IPS-NIHi11 (cell line): ENCODE measurements at places on chromosomes 13 and 19.

- no peak for DNase-seq
These were observed 928.5 kb upstream of the SLITRK1 start for GRCh38 chr13:84810781-84811180.

DNA sequence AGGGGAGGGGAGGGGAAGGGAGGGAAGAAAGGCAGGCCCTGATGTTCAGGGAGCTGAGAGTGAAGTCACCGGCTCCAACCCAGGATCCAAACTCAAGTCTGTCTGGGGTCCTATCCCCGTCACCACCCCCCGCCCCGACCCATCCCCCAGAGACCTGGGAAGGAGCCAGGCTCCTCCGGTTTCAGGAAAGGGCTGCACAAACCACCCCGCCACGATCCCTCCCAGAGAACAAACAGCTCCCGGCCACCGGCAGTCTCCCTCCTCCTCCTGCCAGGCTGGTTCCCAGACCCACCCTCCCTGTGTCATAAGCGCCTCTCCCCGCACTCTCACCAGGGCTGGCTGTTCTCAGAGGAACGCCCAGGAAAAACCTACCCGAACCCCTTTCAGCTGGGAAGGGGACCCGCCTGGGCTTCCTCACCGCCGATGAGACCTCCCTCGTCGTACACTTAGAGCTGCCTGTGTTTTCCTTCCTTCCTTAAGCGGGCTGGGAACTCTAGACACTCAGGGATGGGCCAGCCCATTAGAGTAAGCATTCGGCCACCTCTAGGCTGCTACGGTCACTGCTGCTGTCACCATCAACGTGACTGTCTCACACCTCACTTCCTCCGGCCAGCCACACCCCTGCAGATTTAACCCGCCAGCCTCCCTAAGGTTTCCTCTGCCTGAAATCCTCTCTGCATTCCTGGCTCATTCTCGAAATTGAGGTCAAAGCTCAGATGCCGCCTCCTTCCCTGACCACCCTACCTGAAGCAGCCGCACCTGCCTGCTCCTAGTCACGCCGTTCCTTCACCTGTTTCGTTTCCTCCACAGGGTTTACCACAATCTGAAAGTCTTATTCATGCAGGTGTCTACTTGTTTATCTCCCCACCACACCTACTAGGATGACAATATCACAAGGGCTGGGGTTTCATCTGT, 6.3 kb upstream of the RDH13 start:
- peak; percentile 53 for DNase-seq

DNA sequence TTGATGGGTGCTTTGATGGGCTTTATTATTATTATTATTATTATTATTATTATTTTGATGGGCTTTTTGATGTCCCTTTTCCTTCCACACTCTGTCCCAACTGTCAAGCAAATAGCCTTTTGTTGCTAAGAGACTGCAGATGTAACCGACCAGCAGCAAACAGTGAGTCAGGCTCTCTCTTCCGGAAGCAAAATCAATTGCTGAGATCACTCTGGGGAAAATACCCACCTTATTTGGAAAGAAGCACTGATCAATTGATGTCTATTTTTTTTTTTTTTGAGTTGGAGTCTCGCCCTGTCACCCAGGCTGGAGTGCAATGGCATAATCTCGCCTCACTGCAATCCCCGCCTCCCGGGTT, 2.9 kb downstream of the LDLR start:
- no peak for DNase-seq

DNA sequence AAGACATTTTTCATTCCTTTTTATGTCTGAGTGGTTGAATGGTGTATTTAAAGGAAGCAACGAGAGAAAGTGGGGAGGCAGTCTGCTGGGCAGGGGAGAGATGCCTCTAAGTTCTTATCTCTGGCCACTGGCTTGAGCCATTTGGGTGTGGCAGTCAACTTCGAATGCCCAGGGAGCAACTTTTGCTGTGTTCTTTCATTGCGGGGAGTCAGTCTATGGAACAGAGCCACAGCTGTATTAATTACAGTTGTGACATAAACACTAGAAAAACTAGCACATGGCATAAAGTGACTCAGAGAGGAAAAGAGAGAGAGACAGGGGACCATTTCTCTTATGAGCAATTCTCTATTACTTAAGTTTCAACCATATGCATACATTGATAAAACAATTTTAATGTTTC, 40.4 kb upstream of the PDCD5 start:
- no peak for DNase-seq

DNA sequence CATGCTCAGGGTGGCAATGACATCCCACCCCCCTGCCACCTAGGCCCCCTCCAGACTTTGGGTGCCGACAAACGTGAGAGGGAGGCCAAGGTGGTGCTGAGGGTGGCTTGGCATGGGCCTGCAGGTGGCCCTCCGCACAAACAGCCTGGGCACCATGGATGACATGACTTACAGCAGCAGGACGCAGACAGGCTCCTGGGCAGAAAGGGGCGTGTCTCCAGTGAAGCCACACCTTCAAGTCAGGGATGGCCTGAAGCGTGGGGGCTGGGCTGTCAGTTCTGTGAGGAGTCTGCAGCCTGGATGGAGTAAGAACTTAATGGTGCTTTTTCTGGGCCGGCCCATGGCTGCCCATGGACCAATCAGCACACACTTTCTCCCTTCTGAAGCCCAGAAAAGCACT, 25.3 kb downstream of the POMP start:
- DNase-seq: peak; percentile 68

- no peak for DNase-seq
These were observed 1387.8 kb upstream of the ATXN8OS start for GRCh38 chr13:68719815-68720214.

DNA sequence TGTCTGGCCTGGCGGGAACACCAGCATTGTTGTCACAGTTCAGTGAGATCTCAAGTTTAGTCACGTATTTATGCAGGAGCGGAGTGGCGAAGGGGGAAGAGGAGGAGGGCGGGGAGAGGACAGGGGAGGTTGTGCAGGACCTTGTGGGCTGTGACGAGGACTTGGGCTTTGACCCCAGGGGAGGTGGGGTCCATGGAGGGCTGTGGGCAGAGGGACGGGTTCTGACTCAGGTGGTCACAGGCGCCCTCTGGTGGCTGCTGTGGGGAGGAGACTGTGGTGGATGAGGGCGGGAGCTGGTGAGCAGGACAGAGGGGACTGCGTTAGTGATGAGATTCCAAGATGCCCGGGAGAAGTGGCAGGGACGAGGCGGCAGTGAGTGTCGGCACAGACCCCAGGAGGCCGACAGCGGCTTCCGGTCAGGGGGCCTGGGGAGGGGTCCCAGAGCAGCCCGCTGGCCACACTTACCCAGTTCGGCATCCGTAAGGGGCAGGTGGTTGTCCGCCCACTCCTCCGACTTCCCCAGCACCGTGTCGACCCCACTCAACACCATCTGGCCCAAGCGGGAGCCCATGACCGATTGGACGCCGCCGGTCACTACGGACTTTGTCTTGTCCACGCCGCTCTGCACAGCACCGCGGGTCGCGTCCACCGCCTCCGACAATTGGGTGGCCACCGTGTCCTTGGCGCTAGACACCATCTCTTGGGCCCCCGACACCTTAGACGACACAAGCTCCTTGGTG, 15.7 kb downstream of the PLIN3 start:
- peak; percentile 92 for DNase-seq

DNA sequence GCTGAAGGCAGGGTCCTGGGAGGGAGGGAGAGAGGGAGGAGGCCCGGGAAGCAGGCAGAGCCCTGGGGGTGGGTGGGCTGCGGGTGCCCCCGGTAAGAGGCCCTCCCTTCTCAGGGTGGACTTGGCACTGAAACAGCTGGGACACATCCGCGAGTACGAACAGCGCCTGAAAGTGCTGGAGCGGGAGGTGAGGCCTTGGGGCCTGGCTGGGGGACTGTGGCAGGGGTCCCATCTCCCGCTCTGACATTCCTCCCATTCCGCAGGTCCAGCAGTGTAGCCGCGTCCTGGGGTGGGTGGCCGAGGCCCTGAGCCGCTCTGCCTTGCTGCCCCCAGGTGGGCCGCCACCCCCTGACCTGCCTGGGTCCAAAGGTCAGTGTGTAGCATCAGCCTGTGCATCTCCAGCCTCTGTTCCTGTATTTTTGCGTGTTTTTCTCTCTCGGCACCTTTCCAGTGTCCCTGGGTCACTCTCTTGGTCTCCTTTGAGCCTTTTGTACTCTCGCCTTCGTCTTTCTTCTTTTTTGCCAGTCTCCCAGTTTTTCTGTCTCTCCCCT, 53.4 kb downstream of the TRPM4 start:
- DNase-seq: peak; percentile 48

GRCh38 chr19:41297628-41298347, 12.2 kb upstream of the CCDC97 start:
- no peak for DNase-seq

DNA sequence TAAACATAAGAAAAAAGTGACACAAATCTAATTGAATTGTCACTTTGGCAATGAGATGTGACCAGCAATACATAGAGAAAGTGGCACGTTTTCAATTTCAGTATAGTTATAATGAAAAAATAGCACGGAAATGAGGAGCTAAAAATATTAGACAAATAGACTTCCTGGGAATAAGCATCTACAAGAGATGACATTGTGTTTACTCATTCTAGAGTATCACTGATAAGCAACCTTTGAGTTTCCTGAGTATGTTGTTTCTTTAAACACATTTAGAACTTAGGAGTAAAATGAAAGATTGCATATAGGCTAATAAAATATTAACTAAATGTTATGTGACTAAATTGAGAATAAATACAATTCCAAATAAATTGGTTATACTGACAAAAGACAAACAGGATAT, 207.1 kb upstream of the SLITRK6 start:
- no peak for DNase-seq

DNA sequence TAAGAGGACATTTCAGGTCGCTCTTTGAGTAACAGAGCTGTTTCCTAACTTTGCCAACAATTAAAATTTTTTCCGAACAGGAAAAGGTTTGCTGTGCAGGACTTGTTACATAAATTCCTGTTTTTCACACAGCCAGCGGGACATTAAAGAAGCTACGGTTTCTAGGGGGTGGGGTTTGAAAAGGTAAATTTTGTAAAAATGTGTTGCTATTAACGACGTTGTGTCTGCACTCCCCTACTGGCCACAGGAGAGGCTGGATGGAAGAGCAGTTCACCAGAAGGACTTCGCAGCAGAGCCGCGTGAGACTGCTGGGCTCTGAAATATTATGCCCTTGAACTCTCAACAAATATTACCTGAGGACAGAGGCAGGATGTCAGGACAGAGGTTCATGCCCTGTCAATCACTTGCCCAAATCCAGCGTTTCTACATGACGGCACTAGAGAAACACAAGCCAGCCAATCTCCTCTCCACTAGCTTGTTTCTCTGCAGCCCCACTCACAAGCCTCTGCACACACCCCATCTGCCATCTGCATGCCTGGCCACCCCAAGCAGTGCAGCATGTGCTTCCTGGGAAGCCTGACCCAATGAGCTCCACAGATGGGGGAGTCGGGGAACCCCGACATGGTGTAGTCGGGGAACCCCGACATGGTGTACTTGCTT, 102.0 kb downstream of the FOXO1 start:
- DNase-seq: no peak

DNA sequence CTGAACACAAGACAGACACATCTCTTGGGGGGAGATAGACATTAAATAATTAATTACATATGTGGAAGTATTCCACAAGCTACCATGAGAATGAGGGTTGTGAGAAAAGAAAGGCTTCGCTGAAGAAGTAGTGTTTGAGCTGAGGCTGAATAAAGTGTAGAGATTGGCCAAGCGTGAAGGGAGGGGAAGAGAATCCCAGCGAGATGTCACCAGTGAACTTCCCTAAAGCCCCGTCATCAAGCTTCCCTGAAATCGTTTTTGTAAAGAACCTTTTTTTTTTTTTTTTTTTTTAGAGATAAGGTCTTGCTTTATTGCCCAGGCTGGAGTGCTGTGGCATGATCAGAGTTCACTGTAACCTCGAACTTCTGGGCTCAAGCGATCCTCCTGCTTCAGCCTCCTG, 235.2 kb downstream of the KCNRG start:
- no peak for DNase-seq

DNA sequence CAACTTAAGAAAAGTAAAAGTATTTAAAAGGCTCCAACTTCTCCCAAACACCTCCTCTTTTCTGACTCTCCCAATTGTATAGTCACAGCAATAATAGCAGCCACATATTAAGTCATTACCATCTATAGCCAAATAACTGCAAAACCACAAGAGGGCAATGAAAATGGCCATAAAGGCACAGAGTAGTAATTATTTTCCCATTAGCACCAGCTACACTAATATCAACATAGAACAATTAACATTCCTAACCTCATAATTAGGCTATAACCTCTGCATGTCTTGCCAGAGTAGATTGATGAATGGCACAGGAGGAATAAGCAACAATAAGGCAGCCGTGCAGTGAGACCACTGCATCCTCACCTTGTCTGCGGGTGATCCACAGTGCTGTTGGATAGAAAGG, 226.4 kb upstream of the SERP2 start:
- no peak for DNase-seq

DNA sequence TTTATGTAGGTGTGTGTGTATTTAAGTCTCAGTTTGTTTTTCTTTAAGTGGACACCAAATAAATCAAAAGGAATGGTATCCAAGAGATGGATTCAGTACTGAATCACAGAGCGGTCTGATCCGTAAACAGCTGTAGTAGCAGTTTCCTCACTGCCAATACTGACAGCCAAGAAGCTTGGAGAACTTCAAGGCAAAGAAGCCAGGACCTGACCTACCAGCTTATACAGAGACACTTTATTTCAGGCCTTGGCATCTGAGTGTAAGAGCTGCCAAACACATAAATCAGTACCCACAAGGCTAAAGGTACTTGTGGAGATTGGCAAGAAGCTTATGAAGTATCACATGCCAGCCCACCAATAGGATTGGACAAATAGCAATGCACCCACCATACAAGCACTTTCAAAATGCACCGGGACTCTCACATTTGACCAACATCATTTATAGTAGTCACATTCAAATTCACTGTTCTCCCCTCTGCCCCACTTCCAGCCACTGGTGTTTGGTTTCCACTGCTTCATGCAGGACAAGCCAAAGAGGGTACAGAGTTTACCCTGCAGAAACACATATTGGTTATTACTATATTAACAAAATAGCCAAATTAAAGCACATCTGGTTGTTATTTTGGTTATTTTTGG, 357.9 kb downstream of the KLF12 start:
- no peak for DNase-seq

DNA sequence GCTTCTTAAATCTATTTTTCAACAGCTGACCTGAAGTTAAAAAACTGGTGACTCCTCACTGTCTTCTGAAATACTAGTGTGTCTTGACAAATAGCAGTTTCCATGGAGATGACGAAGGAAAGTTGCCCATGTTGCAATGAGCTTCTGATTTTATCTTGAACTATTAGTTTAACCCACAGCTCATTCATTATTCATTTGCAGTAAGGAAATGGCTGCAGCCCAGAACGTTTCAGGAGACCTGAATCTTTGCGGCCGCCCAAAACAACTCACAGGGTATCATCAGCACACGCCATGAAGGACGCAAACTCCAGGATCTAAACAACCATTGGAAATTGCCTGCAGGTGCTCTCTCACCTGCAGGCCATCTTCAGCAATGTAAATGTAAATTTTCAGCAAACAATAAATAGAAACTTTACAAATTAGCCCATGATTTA, 142.5 kb downstream of the DCLK1 start:
- no peak for DNase-seq
